ENCODE measurements at places on chromosomes 3 and 15. TPM values are rescaled to one million over a fixed set of nuclear protein-coding genes. Genes with fewer than 3 reads are reported as not detected.

The ESYT3 gene
- total RNA-seq = 1.4 TPM

The INTS14 gene
- total RNA-seq = 48.2 TPM

The WDR93 gene
- 1.5 TPM for total RNA-seq

The GOLGA8S gene
- 0.35 TPM for total RNA-seq

The SENP2 gene
- total RNA-seq = 54.4 TPM
